ENCODE measurements at places on chromosomes 11 and 22.

DNA sequence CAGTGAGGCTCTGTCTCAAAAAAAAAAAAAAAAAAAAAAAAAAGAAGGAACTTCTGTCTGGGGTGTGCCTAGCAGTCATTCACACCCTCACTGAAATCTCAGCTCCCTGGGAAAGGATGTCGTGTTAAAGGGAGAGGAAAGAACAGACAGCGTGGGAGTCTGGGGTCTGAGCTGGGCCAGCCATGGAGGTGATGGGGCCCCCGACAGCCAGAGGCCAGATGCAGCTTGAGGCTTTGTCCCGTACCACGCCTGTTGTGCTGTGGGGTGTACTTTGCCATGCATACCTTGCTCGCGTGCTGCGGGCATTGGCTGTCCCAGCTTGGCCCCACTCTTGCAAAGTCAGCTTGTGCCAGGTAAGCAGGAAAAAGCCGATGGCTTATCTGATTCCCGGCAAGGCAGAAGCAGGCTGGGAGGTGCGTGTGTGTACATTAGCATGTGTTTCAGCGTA, 4.6 kb downstream of the SYT12 start:
- no peak for DNase-seq

GRCh38 chr22:38843201-38843656, 599 bp downstream of the NPTXR start:
- no peak for DNase-seq

GRCh38 chr11:93279851-93280347, 50.6 kb upstream of the DEUP1 start:
- no peak for DNase-seq

DNA sequence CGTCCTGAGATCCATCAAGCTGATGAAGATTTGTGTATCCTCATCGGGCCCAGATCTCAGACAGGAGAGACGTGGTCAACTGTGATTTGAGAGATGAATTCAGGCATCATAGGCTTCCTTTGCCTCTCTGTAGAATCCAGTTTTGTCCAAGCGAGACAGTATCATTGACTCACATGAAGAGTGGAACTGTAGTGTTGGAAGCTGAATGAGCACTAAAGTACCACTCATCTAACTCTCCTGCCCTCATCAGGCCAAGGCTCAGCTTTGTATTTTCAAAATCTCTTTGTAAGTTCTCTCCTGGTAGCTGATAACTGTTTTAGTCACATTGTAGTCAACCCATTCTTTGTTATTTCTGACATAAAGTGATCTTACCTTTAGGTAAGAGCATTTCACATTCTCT, 85.1 kb downstream of the KIRREL3 start:
- no peak for DNase-seq

GRCh38 chr11:1198561-1199240, 24.2 kb upstream of the MUC5B start:
- DNase-seq: no peak

DNA sequence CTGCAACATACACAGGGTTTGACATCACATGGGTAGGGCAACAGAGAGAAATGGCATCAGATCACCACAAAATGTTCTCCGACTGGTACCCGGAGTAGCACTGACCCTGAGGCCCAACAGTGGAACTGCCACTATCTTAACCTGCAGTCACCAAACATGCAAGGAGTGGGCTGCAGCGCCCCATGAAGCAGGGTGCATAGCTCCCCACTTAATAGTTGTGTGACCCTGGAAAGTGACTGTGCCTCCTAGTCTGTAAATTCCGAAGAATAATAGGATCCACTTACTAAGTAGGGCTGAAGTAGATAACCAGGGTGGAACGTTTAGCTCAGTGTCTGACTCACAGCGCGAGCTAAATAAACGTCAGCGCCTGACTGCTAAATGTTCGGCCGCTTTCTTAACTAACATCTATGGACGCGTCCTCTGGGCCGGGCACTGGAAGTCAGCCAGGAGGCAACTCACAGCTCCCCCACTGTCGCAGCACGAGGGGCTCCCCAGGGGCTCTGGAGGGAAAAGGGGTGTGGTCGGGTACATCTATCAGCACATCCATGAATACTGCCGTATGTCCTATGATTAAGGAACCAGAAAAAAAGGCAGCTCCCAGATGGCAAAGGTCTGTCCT, 777 bp downstream of the LTO1 start:
- peak; percentile 44 for DNase-seq

DNA sequence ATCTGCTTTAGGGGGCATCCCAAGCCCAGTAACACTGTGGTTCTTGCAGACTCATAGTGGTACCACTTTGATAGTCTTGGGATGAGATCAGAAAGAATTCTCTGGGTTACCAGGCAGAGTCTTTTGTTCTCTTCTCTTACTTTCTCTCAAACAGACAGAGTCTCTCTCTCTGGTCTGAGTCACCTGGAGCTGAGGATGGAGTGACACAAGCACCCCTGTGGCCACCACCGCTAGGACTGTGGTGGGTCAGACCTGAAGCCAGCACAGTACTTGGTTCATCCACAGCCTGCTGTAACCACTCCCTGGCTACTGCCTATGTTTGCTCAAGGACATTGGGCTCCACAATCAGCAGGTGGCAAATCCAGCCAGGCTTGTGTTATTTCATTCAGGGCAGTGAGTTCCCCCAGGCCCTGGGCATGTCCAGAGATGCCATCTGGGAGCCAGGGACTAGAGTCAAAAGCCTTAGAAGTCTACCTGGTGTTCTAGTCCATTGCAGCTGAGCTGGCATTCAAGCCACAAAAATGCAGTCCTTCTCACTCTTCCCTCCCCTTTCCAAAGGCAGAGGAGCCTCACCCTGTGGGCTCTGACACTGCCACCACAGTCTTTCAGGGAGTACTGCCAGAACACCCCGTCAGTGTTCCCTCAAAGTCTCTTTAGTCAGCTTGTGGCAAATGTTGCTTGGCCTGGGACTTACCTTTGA, 29.9 kb downstream of the ENDOD1 start:
- DNase-seq: no peak

DNA sequence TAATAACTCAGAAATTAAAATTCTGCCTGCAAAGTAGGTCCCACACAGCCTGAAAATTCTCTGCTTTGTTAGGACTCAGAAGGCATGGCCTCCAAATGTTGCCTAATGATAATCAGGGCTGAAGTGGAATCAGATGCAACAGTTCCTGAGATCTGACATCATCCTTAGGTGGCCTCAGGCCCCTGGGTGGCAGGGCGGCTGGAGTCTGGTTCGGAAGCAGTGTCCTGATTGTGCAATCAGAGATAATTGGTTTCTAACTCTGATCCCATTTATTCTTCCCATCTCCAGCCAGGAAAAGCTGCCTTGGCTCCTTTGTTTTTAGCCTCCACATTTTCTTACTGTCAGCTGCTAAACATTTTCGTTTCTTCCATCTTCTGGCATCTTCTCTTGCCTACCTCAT, 399.3 kb downstream of the OPCML start:
- no peak for DNase-seq

DNA sequence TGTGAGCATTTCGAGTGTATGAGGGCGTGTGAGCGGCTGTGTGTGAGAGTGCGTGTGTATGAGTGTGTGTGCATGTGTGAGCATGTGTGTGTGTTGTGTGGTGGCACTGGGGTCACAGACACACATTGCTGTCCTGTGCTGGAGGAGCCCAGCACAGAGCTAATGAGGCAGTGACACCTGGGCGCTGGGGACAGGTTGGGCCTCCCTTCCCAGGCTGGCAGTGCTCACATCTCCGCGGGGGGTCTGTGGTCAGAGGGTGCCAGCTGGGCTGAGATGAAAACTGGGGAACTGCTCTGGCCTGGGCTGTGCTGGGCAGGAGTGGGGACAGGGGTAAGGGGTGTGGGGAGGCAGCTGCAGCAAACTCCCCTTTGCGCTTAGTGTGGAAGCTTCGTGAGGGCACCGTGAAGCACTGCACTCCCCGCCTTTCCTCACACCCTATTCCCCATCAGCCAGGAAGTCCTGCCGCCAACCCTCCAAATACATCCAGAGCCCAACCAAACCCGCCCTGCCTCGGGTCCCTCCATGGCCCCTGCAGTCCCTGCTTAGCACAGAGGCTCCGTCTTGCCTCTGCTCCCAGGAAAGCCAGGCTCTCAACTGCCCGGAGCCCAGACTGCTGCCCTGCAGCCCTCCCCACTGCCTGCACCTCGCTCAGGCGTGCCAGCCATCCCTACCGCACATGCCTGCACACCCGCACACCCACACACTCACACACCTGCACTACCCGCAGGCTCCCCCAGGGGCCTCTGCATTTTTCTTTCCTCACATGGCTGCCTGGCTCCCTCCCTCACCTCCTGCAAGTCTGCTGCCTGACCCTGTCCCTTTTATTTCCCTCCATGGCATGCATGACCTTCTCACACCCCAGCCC, 62.0 kb upstream of the THY1 start:
- peak; percentile 26 for DNase-seq

DNA sequence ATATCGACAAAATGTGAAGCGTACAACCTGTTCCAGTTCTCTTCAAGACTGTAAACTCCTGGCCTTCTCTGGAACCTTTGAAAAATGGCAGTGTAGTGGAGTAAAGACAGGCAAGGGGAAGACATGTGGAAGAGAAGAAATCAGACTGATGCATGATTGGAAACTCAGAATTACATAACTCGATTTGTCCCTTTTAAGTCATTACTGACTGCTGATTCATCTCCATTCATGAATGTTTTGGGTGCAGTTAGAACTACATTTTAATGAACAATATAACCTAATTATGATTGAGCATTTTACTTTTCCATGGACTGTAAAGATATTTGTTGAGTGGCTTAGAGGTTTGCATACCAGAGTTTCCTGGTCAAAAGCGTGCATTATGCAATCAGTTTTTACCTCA, 32.9 kb downstream of the FAT3 start:
- no peak for DNase-seq

DNA sequence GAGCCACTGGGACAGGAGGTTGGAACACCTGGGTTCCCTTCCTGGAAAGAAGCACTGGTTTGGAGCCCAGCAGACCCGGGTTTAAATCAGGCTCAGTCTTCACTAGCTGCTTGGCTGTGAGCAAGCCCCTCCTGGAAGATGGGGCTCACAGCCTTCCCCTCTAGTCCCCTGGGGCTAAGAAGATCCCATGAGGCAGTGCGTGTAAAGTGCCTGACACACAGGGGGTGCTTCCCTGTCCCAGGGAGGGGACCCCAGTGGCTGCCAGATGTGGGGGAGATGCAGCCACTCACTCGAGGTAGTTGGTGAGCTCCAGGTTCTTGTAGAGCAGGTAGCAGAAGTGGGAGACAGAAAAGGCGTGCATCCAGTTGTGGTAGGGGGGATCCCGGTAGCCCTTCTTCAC, 93.2 kb downstream of the PDE2A start:
- DNase-seq: no peak

DNA sequence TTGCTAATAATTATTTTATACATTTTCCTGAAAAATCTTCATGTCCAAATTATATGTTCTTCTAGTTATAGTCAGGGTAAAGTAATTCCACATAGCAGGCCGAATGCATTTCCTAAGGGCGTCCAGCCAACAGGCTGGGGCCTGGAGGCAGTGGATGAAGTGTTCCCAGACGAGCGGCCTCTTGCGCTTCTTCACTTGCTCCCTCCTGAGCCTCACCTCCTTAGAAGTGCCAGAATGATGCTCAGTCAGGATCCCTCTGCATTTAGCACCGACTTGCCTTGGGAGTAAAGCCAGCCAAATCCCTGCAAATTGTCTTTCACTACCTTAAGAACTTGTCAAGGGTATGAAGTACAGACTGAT, 1.5 kb downstream of the OLFML1 start:
- no peak for DNase-seq

- DNase-seq: peak; percentile 83
Observed at GRCh38 chr11:1553808-1554594, 18.1 kb downstream of the DUSP8 start.

- DNase-seq: no peak
Observed at GRCh38 chr11:102464037-102464436, 11.5 kb upstream of the TMEM123 start.

DNA sequence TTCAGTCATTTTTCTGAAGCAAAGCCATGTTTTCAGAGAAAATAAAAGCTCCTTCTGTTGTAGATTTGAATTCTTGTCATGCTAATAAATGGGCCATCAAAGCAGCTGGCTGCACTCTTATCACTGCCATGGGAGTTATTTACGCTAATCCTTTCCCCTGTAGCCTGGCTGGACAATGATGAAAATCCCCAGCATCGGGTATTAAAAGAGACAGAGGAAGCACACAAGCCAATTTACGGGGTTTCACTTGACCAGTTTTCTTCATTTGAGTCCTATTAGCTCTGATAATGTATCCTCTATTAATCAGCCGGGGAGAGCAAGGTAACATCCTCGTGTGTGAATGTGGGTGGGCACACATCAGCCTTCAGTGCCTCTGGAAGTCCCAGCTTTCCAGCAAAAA, 470.2 kb upstream of the API5 start:
- DNase-seq: no peak

DNA sequence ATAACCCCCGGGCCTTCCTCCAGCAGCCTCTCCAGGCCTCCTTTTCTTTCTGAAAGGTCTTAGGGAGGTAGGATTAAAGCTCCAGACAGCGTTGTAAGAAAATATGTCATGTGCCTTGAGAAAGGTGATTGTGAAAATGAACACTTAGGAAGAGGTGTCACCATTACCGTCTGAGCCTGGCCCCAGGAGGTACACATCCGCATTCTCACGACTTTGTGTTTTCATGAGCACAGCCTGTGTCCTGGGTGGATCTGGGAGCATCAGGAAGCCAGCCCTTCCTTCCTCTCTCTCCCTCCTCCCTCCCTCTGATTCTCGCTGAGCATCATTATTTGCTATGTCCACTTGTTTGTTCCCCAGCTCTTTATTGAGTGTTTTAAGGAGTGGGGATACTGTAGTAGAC, 105.1 kb upstream of the CRYBB3 start:
- DNase-seq: no peak

DNA sequence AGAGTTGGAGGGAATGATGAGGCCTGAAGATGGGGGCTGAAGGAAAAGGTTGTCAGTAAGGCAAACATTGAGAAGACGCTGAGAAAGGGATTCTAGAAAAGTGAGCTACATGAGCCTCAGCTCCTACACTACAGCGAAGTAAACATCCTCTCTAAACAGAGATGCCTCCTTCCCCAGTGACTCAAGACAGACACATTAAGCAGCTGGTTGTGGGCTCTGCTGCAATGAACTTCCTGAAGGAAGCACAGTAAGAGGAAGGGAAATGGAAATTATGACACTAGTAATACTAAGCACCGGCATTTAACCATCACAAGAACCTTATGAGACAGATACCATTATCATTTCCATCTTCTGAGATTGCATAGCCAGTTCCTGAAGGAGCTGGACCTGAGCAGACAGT, 190.5 kb downstream of the C11orf87 start:
- DNase-seq: no peak

DNA sequence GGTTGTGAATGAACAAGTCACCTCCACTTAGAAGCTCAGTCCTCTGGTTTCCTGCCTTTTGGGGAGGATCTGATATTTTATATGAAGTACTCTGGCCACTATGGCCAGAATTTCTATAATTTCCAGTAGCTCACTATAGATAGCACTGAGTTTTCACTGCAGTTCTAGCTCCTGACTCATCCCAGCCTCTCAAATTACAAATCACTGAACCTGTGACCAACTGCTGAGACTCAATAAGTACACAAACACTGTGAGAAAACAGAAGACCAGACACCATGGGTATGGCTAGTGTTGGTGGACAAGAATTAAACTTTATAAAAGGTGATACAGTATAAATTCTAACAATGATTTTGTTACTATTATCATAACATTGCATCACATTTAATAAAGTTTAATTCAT, 47.1 kb upstream of the UCP3 start:
- no peak for DNase-seq

GRCh38 chr11:131108760-131109159, 192.5 kb upstream of the SNX19 start:
- DNase-seq: no peak

- DNase-seq: no peak
Observed at GRCh38 chr22:30289980-30290313, 642 bp upstream of the CASTOR1 start.

Data from HT-29 (cell line).